HCT116 (cell line): ENCODE measurements at places on chromosomes 7 and 10. TPM values are rescaled to one million over a fixed set of nuclear protein-coding genes. Genes with fewer than 3 reads are reported as not detected.

ZNF479 gene
- total RNA-seq = not detected

AKR1D1 gene
- total RNA-seq = 0.10 TPM

PDE6C gene
- total RNA-seq = not detected

GPR15LG gene
- total RNA-seq = not detected

CHCHD3 gene
- 73.5 TPM for total RNA-seq

UBN2 gene
- 14.8 TPM for total RNA-seq

STOX1 gene
- total RNA-seq = 5.9 TPM

SLC26A3 gene
- total RNA-seq = 0.54 TPM

HOXA9 gene
- 91.0 TPM for total RNA-seq

PTPRZ1 gene
- total RNA-seq = 0.25 TPM

UCMA gene
- not detected for total RNA-seq

PTF1A gene
- total RNA-seq = not detected

LRRC61 gene
- 12.0 TPM for total RNA-seq

TSPAN13 gene
- 18.5 TPM for total RNA-seq

ASZ1 gene
- not detected for total RNA-seq

FAM149B1 gene
- total RNA-seq = 17.5 TPM

GLRX3 gene
- total RNA-seq = 59.1 TPM

C10orf62 gene
- 0.32 TPM for total RNA-seq

ANXA11 gene
- total RNA-seq = 181 TPM

SH2B2 gene
- total RNA-seq = 11.8 TPM

TRIM74 gene
- total RNA-seq = 1.0 TPM

ZNF804B gene
- total RNA-seq = not detected

ACADSB gene
- total RNA-seq = 33.3 TPM

ZNF503 gene
- 30.4 TPM for total RNA-seq

HOXA6 gene
- total RNA-seq = 12.7 TPM

CLEC2L gene
- total RNA-seq = not detected

ZNF117 gene
- 2.5 TPM for total RNA-seq

PNLIPRP3 gene
- total RNA-seq = not detected

TMEM139 gene
- 9.9 TPM for total RNA-seq

RBAK gene
- total RNA-seq = 16.2 TPM
